ENCODE measurements at places on chromosomes 5 and 9. TPM values are rescaled to one million over a fixed set of nuclear protein-coding genes. Genes with fewer than 3 reads are reported as not detected.

SPATA31C2 gene
- not detected for total RNA-seq

TMC1 gene
- total RNA-seq = 0.73 TPM

GLDC gene
- total RNA-seq = not detected

PCDHB1 gene
- total RNA-seq = 0.37 TPM

RAI14 gene
- total RNA-seq = 62.4 TPM

ELOVL7 gene
- total RNA-seq = 3.3 TPM

WDR38 gene
- total RNA-seq = not detected

VCAN gene
- total RNA-seq = 15.2 TPM

NDST1 gene
- total RNA-seq = 14.2 TPM

CATSPER3 gene
- not detected for total RNA-seq

CCDC187 gene
- 0.58 TPM for total RNA-seq

FOXD1 gene
- total RNA-seq = not detected

PTPA gene
- 12.3 TPM for total RNA-seq

PCDHB11 gene
- 0.87 TPM for total RNA-seq

CDKN2B-AS1 gene
- total RNA-seq = 0.73 TPM

ACTBL2 gene
- total RNA-seq = not detected

GPR150 gene
- total RNA-seq = 0.18 TPM

RACK1 gene
- total RNA-seq = 2,131 TPM

PCDHB5 gene
- 0.14 TPM for total RNA-seq

UTP15 gene
- total RNA-seq = 168 TPM

TMEM174 gene
- not detected for total RNA-seq

OR2V2 gene
- not detected for total RNA-seq

CPLANE1 gene
- 34.4 TPM for total RNA-seq

GLRA1 gene
- total RNA-seq = not detected

EXOC3 gene
- 94.9 TPM for total RNA-seq

FOXB2 gene
- not detected for total RNA-seq

NPDC1 gene
- 173 TPM for total RNA-seq

SLC6A19 gene
- total RNA-seq = not detected

ATP10B gene
- 5.7 TPM for total RNA-seq

OTP gene
- total RNA-seq = not detected

PCA3 gene
- not detected for total RNA-seq

ASPN gene
- total RNA-seq = 0.29 TPM

FRRS1L gene
- 4.6 TPM for total RNA-seq

HSD17B3 gene
- 0.55 TPM for total RNA-seq

KIF4B gene
- not detected for total RNA-seq

PCSK5 gene
- 23.7 TPM for total RNA-seq

RC3H2 gene
- total RNA-seq = 66.3 TPM

PIP5K1B gene
- 20.1 TPM for total RNA-seq

NOL8 gene
- total RNA-seq = 32.1 TPM

TUT7 gene
- 45.6 TPM for total RNA-seq

GRIA1 gene
- total RNA-seq = 2.6 TPM

AQP3 gene
- 11.4 TPM for total RNA-seq

Measured in stomach (tissue), 19 donors.